Stimulated activated effector memory CD8-positive, alpha-beta T cell treated with anti-CD3 and anti-CD28 coated beads, Interleukin-12 subunit alpha, Interleukin-12 subunit beta, amount 100 ng/mL, for 72 hours (primary cell): ENCODE measurements at places on chromosomes 12 and 14.

- no peak for DNase-seq
Measured at GRCh38 chr14:22296722-22297121, 292.3 kb downstream of the DAD1 start.

DNA sequence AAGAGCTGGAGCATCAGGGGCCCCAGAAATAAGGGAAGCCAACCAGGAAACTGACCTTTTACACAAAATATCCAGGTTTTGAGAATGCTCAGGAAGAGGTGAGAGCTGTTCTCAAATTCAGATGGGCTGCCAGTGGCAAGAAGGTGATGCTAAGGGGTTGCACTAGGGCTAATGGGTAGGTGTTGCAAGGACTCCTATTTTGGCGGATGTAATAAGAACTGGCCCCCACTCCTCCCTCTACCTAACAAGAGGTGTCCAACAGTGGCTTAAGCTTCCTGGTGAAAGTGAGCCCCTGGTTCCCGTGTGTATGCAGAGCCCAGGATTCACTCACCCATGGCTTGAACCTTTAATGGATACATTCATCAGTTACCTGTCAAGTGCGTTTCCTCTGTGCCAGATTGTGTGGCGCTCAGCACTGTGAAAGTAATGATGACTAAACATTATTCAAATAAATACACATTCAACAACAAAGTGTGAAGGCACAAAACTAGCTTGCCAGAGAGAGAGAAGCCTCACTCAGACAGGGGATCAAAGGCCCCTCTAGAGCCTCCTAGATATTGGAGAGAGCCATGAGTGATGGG, 705 bp upstream of the CHGA start:
- DNase-seq: no peak

- no peak for DNase-seq
Measured at GRCh38 chr12:67760586-67761275, 112.2 kb downstream of the DYRK2 start.

DNA sequence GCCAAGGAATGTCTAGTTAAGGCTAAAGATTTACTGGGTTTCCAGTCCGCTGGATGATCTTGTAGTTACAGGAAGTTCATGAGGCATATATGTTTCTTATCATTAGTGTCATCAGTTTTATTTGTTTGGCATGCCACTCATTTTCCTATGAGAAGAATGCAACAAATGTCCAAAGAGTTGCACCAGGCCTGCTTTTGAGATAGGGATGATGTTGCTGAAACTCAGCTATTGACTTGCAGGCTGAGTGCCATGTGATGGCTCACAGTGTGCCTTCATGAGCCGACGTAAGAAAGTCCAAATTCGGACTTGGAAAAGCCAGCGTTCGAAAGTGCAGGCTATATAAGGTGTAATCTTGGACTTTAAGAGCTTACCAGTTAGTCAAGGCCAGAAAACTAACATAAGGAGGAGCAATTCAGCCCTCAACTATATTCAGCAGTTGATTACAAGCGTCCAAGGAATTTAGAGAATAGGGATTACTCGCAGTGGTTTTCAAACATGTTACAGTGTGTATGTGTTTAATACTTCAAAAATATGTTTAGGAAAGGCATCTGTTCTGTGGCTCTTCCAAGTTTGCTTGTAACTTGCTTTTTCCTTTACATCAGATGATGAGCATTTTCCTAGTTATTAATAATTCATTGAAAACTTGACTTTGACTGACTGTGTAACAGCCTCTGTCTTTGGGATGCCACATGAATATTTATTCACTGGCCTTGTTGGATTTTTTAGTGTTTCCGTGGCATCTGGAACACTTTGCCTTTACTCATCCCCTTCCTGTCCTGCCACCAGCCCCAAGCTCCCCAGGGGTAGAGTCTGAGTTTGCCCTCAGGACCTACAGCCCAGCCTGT, 101.3 kb downstream of the LGMN start:
- no peak for DNase-seq

DNA sequence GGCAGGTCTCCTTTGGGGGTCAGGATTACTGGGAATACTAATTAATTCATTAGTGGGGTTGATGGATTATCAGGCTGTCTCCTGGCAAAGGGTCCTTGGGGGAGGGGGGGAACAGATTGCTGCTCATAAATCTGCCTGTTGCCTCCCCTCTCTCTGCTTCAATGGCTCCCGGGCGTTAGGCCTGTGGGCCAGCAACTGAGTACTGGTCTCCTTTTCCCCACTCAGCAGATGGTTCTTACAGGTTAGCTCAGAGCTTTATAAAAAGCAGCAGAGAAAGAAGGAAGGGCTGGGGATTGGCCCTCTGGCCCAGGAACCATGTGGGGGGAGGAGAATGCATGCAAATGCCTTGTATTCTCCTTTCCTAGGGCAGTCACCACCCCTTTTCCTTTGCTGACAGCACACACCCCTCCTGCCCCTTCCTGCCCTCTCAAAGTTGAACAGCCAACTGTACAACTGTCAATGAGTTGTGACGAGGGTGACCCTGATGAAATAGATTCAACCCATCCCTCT, 2.3 kb upstream of the NEUROD4 start:
- no peak for DNase-seq

DNA sequence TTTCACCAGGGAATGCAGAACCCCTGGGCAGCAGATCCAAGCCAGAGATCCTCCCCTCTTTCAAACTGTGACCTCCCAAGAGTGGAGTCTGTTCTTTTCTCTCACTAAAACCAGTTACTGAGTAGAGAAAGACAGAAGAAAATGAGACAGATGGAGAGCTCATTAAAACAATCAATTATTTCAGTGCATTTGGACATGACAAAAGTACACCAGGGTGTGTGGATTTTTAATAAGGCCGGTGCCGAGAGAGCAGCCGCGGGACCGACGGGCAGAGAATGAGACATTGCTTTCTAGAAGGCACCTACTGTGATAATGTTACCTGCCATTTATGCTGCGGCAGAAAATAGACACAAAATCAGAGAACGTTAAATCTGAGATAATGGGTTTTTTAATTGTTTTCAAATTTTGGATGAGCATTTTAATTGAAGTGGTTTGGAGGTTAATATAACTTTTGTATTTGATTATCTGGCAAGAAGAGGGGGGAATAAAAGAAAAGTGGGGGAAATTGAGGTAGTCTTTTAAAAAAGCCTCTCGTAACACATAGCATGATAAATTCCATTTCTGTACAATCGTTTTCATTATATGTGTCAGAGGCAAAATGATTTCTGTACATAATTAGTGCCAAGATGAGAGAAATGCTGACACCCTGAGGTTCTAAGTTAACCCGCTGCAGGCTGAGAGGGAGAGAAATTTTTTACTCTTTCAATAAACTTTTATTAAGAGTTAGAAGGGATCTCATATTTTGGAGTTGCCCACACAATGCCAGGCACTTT, 70.8 kb downstream of the HSPB8 start:
- DNase-seq: no peak

- no peak for DNase-seq
Measured at GRCh38 chr12:45615268-45615667, 114.2 kb upstream of the ARID2 start.

- DNase-seq: no peak
Measured at GRCh38 chr12:18443768-18444437, 182.6 kb downstream of the PIK3C2G start.

- DNase-seq: no peak
Measured at GRCh38 chr12:19181666-19182426, 52.3 kb downstream of the PLEKHA5 start.

DNA sequence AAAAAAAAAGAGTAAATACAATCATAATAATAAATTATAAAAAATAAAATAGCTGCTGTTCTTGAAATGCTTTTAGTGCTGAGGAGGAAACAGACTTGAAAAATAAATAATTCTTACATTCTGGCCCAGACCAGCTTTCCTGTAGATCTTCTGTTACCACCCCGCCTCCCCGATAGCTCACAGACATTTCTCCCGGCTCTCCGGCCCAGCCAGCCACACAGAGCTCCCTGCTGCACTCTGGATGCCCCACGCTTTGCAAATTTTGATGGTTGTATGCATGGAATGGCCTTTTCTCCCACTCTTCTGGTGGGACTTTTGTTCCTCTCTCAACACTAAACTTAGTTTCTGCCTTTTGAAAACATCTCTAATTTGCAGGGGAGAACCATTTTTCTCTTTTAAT, 249.3 kb downstream of the ATP23 start:
- no peak for DNase-seq
